ENCODE measurements at places on chromosomes 11 and 22. TPM values are rescaled to one million over a fixed set of nuclear protein-coding genes. Genes with fewer than 3 reads are reported as not detected.

- peaks cover 22% of the 10 kb centered on the region for H3K4me1 ChIP-seq
- no peaks in the 10 kb centered on the region for H3K36me3 ChIP-seq
- H3K27ac ChIP-seq: no peak within 1 kb of the TSS
- H3K4me3 ChIP-seq: no peak within 1 kb of the TSS
These were observed at the start of gene SCT for GRCh38 chr11:626475-627307. TSS of gene SCT (minus strand) at chr11:627181. CDS start at chr11:627143, 38 bp downstream.

DNA sequence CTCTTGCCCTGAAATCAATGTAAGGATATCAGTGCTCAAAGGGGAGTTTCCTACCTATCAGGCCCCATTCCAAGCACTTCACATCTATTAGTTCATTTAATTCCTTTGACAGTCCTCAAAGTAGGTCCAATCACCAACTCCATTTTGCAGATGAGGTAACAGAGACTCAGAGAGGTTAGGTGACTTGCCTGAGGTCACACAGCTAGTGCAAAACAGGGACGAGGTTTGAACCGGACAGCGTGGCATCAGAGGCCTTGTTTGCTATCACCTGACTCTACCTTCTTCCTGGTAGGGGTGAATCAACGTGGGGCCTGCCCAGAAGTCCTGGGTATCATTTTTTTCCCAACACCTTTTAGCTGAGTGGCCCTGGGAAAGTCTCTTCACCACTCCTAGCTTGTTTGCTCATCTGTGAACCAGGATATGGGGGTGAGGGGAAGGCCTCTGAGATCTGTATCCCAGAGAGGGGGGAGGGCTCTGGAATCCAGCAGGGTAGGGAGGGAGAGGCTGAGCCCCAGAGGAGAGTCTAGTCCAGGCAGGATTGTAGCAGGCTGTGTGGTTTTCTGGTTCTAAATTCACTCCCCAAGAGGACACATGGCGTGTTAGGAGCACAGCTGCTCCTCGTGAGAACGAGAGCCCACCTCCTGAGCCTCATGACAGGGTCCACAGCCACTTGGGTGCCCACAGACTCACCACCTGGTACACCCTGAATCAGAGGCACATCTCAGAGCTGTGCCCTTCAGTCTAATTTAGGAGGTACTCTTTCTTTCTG is 174.7 kb downstream of the MN1 start:
- H3K36me3 ChIP-seq: no peaks in the 10 kb centered on the region
- H3K4me3 ChIP-seq: no peak overlapping the region
- no peak for DNase-seq
- peaks cover 4% of the 10 kb centered on the region for H3K27me3 ChIP-seq
- no peaks in the 10 kb centered on the region for H3K4me1 ChIP-seq

GRCh38 chr22:41556561-41556960 is 4.2 kb upstream of the CSDC2 start:
- DNase-seq: no peak
- H3K36me3 ChIP-seq: no peaks in the 10 kb centered on the region
- H3K4me3 ChIP-seq: no peak overlapping the region
- H3K27ac ChIP-seq: no peak overlapping the region
- H3K27me3 ChIP-seq: peaks cover 19% of the 10 kb centered on the region

- no peaks in the 10 kb centered on the region for H3K4me1 ChIP-seq
- no peak for DNase-seq
- no peak overlapping the region for H3K27ac ChIP-seq
These were observed 213.7 kb downstream of the BARX2 start for GRCh38 chr11:129589190-129589860.

DNA sequence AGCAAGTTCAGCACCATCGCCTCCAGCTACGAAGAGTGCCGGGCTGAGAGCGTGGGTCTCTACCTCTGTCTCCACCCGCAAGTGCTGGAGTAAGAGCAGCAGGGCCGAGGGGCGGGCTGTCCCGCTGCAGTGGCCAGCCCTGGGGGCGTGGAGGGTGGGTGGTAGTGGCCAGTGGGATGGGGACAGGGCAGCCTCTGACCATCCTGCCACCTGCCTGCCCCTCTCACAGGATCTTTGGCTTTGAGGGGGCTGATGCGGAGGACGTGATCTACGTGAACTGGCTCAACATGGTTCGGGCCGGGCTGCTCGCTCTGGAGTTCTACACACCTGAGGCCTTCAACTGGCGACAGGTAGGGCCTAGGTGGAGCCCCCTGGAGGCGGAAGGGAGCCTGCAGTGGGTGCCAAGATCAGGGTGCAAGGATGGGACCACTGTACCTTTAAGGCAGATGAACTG is 15.0 kb upstream of the BBS1 start:
- H3K27me3 ChIP-seq: no peaks in the 10 kb centered on the region
- peak; percentile 47 for DNase-seq
- peaks cover 30% of the 10 kb centered on the region for H3K36me3 ChIP-seq

The OR5B21 gene
- 0.33 TPM for total RNA-seq

Measured in activated CD4-positive, alpha-beta T cell treated with anti-CD3 and anti-CD28 coated beads for 36 hours (primary cell).